ENCODE measurements at places on chromosomes 11 and 22.
A peak's percentile ranks its signal among the peaks of the same experiment; 100 is the strongest.

GRCh38 chr11:18633256-18634139 lies 644 bp downstream of the SPTY2D1 start:
- no peak for DNase-seq

- DNase-seq, result no peak
These were observed 658.5 kb downstream of the OPCML start for GRCh38 chr11:132873841-132874240.

DNA sequence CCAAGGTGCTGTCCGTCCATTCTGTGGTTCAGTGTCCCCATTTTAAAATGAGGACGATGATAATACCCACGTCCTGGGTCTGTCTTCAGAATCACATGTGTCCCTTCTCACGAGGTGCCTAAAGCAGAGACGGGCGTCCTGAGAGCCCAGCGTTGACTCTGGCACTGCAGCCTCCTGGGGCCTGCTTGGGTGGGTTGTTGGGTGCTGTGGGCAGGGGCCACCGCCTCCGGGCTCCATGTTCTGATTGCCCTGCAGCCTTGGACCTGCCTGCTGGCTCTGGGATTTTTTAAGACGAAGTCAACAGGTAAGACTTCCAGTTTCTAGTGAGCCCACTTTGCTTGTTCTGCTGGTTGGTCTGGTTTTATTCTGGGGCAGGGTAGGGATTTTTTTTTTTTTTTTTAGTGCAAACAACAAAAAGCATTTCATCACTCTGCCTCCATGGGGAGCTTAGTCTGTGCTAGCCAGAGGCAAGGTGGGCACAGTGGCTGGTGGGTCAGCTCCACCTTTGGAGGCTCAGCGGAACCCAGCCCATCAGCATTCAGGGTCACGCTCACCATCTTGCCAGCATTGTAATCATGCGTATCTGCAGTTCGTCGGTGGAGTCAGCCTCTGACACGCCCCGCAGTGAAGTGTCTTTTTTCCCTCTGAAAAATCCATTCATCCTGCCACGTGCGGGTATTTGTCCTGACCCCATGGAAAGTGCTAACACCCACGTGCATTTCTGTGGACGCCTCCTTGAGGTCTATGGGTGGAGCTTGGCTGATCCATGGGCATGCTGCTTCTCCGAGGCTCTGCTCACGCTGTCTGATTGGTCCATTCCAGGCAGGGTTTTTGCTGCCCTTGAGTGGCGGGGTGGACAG lies 28.3 kb downstream of the NADSYN1 start:
- no peak for DNase-seq

DNA sequence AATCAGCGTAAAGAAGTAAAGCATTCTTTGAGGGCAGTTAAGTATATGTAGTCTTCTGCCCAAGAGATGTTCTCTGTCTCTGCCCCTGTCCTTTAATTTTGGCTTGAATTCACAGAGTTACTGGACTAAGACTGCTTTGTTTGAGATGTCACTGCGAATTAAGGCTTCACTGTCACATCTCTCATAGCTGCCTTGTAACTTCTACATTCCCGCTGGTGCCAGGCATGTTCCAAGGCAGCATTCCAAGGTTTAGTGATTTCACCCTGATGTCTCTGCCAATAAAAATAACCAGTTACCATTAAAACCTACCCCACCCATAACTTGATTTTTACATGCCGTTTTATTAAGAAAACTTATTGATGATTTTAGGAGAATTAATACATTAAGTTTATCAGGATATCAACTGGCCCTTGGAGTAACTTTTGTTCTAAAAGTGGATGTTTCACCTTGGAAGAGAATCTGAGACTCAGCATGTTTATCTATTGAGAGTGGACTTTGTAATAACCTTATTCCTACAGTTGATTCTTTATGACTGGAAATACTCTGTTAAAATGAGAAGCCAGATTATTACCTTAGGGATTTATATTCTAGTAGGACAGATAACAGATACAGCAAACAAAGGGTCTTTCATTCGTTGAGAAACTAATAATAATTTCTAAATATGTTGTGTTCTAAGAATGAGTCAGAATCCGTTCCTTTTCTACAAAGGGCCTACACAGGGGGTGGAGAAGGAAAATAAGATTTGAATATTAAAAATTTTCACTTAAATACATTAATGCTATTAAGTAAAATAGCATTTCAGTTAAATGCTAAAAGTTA lies 110.2 kb downstream of the UVRAG start:
- DNase-seq, result peak; percentile 41

DNA sequence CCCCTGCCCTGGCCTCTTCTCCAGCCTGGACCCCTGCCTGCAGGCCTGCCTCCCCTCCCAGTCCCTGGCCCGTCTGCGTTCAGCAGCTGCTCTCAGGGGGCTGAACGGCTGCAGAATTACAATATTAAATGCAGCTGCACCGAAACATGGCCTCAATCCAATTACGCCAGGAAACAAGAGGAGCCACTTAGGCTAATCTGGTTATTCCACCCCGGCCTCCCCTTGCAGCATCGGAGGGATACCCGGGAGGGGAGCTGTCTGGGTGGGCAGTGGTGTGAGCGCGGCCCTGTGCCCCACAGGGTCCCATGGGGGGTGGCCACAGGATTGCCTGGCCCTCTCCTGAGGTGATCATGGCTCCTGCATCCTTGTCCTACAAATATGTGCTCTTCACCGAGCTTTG lies 42.6 kb downstream of the FLRT1 start:
- no peak for DNase-seq

- DNase-seq, result no peak
These were observed 30.4 kb downstream of the PACS1 start for GRCh38 chr11:66100272-66101065.

DNA sequence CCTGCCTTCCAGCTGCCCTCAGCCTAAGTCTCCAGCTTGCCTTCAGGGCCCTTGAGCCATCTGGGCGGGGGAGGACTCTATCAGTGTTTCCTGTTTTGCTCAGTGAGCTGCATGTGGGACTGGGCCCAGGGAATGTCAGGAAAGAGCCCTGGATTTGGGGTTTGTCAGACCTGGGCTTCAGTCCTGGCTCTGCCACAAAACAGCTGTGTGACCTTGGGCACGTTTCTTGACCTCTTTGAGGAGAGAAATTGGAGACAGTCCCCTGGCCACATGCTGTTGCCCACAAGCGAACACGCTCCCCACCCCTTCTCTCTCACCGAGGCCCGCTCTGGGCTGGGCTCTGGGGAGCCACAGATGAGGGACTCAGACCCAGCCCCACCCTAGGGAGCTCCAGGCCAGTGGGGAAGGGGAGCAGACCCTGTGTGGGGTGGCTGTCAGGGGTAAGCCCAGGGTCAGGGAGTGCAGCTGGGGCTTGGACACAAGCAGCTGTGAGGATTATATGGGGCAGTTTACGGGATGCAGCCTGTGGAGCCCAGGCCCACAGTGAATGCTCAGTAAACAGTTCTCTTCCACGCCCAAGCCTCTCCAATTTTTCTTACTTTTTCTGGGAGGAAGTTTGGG lies 12.3 kb downstream of the MYO7A start:
- peak; percentile 84 for DNase-seq

- no peak for DNase-seq
These were observed 1.1 kb downstream of the OVOL1 start for GRCh38 chr11:65787649-65788622.

DNA sequence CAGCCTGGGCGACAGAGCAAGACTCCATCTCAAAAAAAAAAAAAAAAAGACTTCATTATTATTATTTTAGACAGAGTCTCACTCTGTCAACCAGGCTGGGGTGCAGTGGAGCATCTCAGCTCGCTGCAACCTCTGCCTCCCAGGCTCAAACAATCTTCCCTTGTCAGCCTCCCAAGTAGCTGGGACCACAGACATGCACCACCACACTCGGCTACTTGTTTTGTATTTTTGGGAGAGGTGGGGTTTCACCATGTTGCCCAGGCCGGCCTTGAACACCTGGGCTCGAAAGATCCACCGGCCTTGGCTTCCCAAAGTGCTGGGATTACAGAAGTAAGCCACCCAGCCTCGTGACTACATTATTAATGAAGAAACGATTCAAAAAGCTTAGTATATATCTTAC lies 5.3 kb upstream of the TYMP start:
- DNase-seq, result no peak

GRCh38 chr22:28143961-28144745 lies 225.1 kb upstream of the PITPNB start:
- DNase-seq, result no peak

GRCh38 chr11:105790840-105791239 lies 181.0 kb downstream of the GRIA4 start:
- DNase-seq, result no peak
